NCI-H1436 treated with DMSO at 0.1 percent for 48 hours (cell line): ENCODE measurements at places on chromosomes 2 and 18.

GRCh38 chr18:44996261-44996660 lies 315.6 kb downstream of the SETBP1 start:
- DNase-seq: no peak

GRCh38 chr2:235553696-235554100 lies 59.9 kb downstream of the AGAP1 start:
- no peak for DNase-seq

- no peak for DNase-seq
Observed at GRCh38 chr18:27921392-27921791, 255.5 kb downstream of the CDH2 start.

DNA sequence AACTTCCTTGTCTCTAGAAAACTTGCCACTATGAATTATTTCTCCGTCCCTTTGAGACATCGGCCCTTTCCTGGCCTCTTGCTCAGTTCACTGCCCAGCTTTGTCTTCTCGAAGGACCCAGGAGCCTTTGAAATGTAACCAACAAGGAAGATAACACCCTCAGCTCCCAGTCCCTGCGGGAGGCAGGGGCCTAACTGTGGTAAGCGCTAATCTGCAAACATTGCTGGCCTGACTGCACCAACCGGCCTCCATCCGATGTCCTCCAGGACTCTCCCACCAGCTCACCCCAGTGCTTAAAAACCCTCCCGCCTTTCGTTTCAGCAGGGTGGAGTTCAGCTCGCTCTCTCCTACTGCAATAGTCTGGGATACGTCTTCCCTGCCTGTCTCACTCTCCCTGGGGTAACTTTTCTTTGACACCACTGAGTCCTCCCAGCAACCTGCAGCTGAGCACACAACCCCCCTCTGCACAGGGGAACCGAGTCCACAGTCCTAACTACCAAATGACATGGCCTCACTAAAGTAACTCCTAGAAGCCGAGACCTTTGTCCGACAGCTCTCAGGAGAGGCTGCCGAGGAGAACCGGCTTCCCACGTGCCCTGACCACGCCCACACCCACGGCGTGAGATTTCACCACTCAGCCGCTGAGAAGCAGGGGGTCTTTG lies 76.1 kb downstream of the MBP start:
- DNase-seq: no peak

DNA sequence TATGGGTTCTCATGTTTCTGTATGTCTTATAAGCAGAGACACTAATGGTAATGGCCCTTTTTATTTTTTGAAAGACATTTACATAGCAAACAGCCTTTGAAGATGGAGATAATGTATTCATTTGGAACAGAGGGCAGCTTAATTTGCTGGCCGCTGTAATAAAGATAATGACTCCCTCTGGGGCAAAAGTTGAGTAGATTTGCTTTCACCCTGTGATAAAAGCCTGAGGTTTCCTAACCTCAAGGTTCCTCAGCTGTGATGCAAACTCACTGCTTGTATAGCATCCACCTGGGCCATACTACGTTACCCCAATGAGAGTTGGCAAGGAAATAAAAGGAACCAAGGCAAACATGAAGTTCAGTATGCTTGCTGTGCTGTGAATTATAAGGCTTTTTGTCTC lies 54.8 kb downstream of the TEX51 start:
- DNase-seq: no peak

DNA sequence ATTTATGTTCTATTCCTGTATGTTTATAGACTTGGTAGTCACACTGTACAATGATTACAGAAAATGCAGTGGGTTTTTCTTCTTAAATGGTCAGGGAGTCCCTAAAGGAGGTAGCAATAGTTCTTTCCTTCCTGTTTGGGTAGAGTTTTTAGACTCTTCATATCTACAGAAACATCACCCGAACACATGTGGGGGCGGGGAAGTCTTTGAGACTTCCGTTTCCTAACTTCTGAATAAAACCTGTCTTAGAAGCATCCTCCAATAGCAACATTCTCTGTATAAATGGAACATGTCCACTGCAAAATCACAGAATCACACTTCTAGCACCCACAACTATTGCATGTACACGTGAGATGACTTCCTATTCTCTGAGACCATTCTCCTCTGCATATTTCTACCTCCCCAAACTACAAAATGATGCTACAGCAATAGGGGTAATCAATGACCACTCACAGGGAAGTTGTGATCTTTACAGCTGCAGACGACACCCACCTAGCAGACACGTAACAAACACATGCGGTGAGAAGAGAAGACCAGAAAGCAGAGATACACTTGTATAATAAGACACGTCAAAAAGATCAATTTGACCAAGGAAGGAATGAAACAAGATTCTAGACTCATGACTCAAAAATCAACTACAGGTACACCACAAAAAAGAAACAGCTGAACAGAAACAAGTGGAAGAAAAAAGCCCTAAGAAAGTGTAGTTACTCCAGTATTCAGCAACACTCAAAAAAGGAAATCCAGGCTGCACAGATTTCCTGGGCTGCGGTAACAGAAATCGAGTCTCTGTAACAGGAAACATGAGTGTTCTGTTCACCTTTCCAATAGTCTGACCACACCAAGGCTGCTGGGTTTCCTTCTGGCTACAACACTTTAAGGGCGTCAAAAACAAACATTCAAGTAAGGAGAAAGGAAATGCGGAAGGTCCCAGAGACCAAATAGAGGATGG lies 120.4 kb downstream of the ZNF516 start:
- DNase-seq: no peak

DNA sequence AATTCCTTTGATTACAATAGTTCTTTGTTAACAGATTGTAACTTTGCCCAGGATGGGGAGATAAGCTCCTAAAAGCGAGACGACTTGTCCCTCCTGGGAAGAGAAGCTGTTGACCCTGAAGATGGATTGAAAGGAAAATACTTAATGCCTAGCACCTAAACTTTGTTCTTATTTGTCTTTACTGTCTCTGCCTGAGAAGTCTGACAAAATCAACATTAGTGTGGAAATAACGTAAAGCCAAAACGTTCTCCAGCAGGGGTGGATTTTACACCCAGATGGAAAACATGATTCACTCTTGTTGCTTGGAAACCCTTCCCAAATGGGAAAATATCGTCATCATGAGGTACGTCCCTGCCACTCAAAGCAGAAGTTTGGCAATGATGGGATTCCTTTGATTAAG lies 450.1 kb downstream of the SLC4A3 start:
- no peak for DNase-seq

DNA sequence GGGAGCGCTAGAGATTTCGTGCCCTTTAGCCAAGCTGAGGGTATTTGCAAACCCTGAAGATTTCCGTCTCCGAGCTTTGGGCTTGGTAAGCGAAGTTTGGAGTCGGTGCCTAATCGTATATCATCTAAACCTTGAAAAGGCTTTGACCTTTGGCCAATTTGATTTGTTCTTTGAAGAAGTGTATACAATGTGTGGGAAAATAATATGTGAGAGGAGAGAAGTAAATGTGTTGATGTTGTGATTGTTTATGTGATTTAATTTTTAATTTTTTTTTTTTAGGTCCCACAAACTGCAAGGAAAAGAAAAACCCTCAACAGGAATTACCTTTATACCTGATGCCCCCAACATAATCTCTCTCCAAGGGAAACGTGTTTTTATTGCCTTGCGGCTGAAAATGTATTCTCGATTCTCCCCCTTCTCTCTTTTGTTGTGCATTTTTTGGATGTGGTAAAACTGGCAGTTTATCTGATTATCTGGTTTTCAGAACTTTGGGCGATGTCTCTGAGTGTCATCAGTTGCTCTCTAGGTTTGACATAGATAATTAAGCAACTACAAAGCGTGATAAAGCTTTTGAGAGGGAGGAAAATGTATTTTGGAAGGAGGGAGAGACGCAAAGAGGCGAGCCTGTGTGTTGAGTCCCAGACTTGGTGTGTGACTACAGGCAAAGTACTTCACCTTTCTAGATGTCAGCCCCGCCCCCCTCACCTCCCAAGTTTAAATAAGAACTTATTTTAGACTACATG lies 912 bp upstream of the FBXO11 start:
- no peak for DNase-seq

DNA sequence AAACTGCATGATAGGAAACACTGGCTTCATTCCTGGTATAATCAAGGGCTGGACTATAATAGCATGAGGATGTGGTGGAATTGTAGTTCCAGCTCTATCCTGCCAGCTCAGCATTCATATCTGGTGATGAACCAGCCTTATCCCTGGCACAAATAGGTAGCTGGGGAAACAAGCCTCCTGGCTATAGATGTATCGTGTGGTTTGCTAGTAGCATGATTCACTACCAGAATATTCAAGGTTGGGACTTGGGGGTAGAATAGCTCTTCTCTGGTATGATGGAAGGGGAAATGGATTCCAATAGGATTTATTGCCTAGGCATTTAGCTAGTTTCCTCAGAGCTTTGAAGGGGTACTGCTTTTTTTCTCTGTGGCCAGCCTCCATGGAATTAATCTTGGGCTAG lies 532.8 kb downstream of the FBXO15 start:
- DNase-seq: no peak

GRCh38 chr2:181052523-181052891 lies 72.1 kb downstream of the UBE2E3 start:
- no peak for DNase-seq

DNA sequence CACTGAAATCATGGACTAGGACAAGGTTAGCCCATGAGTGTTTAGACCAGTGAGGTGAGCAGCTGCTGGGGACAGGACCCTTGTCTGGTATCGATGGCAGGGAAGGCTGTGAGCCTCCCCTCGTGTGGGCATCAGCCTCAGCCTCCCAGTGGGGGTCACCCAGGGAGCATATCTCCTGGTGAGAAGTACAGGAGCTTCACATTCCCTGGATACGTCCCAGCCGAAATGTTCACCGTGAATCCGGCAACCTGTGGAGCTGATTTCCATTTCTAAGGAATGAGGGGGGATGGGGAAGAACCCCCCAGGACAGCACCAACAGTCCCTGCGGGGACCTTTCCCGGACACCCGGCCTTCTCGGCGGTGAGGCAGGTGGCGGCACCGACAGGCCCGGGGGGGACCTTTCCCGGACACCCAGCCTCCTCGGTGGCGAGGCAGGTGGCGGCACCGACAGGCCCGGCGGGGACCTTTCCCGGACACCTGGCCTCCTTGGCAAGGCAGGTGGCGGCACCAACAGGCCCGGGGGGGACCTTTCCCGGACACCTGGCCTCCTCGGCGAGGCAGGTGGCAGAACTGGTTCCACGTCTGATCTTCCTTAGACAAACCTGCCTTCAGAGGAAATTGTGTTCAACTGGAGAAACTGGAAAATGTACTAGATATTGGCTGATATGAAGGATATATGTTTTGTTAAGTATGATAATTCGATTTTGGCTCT lies 21.2 kb downstream of the RTP5 start:
- no peak for DNase-seq
